ENCODE measurements at places on chromosomes 12 and 14.

DNA sequence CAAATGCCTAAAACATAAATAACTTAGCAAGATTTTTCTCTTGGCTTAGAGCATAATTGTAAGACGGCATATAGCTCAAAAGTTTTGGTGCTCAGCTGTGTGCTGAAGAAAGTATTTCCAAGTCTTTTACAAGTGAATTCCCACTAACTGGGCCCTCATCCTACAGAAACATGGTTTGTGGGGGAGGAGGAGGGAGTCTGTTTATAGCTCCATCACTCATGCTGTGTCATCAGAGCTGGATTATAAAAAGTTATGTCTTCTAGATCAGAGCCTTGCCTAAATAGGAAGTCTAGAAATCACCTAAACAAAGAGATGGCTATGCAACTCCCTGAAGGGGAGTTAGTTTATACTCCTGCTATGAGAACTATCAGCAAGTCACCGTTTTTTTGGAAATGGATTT is 65.9 kb upstream of the OTOGL start:
- no peak for DNase-seq

GRCh38 chr12:2338991-2339431 is 286.2 kb downstream of the CACNA1C start:
- DNase-seq: no peak

DNA sequence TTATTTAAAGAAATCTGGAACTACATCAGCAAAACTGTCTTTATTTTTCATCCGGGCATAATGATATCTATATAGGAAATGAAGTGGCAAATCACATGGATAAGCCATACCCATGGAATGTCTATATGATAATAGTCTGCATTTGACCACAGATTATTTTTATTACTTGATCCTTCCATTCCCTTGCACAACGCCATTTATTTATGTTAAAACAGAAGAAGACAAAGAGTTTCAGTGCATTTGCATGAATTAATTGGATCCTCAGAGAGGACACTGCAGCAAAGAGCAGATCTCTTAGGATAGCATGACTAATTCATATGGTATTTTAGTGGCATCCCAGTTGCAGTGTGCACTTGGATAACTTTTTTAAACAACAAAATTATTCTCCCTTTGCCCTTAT is 345.0 kb downstream of the CCDC91 start:
- DNase-seq: no peak

- DNase-seq: no peak
Observed at GRCh38 chr12:31650918-31651317, 8.6 kb upstream of the ETFBKMT start.
